CD4-positive, alpha-beta T cell treated with Interleukin-15 for 1 hour (primary cell): ENCODE measurements at places on chromosomes 1 and 21.
A peak's percentile ranks its signal among the peaks of the same experiment; 100 is the strongest.

- DNase-seq: peak; percentile 73
Observed at GRCh38 chr1:960363-961131, at the start of gene KLHL17. TSS of gene KLHL17 (plus strand) at chr1:960584. CDS start at chr1:960694, 110 bp downstream.

- DNase-seq: no peak
Observed at GRCh38 chr1:206698011-206698410, 13.3 kb downstream of the MAPKAPK2 start.

DNA sequence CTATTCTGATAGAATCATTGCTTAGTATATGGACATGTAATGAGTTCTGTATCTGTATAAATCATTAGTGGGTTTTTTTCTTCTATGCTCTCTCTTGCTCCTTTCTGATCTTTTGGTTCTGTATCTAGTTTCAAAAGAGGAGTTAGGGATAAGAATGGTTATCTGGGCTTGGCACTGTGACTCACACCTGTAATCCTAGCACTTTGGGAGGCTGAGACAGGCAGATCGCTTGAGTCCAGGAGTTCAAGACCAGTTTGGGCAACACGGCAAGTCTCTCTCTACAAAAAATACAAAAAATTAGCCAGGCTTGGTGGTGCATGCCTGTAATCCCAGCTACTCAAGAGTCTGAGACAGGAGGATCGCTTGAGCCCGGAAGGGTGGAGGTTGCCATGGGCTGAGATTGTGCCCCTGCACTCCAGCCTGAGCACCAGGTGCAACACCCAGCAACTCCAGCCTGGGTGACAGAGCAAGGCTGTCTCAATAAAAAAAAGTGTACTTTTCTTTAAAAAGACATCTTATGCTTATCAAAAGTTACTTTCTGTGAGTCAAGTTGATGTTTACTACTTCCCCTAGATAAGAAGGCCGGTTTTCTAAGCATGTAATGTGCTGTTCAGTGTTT is 27.7 kb upstream of the AXDND1 start:
- no peak for DNase-seq

DNA sequence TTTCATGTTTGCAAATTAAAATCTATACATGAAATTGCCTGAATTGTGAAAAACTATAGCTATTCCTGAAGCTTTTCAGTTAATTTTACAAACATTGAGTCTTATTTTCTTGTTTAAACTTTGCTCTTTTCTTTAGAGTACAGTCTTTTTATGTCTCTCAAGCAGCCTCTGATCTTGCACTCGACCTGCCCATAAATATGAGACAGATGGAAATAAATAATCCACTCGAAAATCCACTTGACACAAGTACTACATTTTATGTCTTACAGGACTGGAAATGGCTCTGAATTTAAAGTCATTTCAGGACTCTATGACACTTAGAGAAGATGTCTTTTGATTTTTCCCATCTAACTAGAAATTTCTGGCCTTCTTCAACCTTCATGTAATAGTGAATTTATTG is 283.8 kb downstream of the USP25 start:
- no peak for DNase-seq

GRCh38 chr1:172746091-172746949 is 87.4 kb downstream of the FASLG start:
- DNase-seq: peak; percentile 59

DNA sequence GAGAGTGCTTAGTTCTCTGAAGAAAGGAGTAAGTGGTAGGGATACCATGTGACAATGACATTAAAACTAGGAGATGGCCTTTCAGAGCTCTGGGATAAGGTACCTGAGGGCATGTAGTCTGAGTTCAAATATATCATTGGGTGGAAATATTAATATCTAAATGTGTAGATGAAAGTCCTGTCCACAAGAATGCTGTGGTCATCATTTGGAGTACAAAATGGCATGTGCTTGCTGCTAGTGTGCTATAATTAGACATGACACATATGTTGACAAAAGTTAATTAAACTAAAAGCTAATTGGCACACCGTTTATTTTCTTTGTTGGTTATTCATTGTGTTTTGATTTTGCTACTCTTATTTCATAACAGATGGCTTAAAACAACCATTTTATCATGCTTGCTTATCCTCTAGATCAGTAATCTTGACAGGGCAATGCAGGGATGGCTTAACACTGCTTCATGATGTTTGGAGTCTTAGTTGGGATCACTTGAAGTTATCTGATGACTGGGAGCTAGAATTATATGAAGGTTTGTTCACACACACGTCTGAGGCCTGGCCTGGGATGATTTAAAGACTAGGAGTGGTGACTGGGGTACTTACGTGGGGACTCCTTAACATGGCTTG is 31.0 kb downstream of the CC2D1B start:
- no peak for DNase-seq

DNA sequence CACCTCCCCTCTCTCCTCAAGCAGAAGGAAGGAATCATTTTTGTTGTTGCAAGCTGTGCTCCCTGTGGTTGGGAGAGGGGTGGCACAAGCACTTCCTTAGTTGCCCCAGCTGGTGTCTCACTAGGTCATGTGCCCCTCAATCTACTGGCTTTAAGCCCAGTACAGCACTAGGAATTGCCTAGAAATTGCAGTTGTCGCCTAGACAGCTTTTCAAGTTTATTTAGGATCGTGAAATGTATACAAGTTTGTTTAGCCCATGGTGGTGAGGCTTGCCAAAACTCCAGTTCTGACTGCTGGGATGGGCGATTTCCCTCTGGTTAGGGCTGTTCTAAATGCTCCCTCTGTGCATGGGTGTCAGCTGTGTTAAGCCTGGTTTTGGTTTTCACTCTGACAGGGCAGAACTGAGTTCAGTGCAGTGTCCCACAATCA is 126.8 kb upstream of the ZNF644 start:
- no peak for DNase-seq

DNA sequence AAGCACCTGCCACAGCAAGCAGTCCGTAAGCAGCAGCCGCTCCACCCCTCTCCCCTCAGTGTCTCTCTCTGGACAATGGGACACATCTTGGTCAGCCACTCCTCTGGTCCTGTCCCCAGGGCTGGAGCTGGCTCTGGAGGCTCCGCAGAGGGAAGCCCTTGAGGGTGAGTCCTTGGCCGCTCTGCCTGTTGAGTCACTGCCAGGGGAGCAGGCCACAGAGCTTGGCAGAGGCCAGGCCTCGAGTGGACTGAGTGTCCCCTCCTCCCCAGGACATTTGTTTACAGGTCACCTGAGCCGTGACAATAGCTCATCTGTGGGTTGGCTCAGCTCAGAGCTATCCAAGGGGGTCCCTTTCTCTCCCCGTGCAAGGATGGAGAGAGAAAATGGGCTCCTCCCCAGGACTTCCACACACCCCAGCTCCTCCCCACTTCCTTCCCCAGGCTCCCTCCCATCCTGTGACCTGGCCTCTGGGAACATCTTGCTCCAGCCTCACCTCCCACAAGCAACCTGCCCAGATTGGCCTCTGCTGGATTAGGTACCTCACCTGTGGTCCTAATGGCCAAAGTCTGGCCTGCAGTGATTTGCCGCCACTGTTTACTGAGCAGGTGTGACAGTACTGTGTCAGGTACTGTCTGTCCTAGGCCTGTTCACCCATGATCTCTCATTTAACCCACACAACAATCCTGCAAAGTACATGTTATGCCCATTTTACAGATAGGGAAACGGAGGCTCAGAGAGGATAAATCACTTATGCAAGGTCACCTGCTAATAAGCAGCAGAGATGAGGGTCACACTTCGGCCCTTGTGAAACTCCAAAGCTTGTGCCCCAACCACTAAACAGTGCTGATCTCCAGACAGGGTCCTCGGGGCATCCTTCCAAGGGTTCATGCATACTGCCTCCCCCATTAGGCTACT is 4.8 kb downstream of the FAM131C start:
- no peak for DNase-seq

DNA sequence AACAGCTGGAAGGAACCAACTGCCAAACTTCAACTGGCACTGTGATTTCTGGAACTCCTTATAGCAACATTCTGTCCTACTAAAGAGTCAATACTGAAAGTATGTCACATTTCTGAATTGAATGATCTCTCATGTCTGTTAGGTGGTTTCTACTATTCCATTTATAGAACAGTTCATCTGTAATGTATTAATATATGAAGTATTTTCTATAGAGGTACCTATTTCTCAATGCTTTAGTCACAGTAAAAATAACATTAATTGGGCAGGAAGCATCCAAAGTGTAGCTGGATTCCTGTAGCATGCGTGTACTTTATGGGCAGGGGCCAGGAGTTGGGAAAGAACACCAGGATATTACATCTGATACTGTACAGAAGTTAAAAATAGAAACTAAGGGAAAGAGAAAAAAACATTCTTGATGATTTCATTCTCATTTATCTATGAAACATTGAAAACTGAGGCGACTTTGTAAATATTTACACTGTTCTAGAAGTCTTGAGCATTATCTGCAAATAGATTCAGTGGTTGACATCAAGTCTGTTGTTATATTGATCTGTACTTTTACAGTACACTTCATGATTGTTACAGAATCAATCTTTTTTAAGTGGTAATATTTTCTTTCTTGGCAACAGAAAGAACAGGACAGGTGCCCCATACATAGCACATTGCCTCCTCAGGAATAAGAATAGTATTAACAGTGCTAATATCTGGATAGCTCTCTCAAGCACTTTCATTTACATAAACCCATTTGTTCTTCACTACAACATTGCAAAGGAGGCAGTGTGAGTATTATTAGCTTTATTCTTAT is 6.2 kb upstream of the ZNF281 start:
- no peak for DNase-seq

GRCh38 chr1:153548722-153549688 is at the start of gene S100A3:
TSS of gene S100A3 (minus strand) at chr1:153549258. CDS start at chr1:153548485, 773 bp downstream.
- DNase-seq: no peak

DNA sequence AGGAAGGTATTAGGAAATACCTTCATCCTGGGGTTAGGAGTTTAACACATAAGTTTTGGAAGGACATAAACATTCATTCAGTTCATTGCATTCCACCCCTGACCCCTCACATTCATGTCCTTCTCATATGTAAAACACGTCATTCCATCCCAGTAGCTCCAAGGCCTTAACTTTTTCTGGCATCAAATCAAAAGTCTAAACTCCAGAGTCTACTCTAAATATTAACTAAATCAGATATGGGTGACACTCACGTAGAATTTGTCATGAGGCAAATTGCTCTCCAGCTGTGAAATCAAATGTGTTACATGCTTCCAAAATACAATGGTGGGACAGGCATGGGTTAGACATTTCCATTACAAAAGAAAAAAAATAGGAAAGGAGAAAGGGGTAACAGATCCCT is 298.2 kb upstream of the LRRC7 start:
- no peak for DNase-seq

DNA sequence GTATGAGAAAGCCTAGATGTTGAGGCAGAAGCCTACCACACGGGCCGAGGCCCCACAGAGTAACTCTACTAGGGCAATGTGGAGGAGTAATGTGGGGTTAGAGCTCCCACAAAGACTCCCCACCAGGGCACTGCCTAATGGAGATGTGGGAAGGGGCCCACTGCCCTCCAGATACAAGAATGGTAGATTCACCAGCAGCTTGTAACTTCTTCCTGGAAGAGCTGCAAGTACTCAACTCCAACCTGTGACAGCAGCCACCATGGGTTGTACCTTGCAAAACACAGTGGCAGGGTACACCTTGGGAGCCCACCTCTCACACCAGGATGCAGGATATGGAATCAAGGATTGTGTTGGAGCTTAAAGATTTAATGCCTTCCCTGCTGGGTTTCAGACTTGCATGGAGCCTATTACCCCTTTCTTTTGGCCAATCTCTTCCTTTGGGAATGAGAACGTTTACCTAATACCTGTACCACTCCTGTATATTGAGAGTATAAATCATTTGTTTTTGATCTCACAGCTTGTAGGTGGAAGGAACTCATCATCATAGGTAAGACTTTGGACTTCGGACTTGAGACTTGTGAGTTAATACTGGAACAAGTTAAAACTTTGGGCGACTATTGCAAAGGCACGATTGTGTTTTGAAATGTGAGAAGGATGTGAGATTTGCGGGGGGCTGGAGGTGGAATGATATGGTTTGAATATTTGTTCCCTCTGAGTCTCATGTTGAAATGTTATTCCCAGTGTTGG is 57.5 kb downstream of the TENT5C start:
- DNase-seq: no peak

GRCh38 chr1:154661110-154661509 is 53.1 kb upstream of the ADAR start:
- no peak for DNase-seq

GRCh38 chr1:39204441-39205081 is at the start of gene MACF1:
TSS of gene MACF1 (plus strand) at chr1:39204695. CDS start at chr1:39205023, 328 bp downstream.
- peak; percentile 30 for DNase-seq

- peak; percentile 13 for DNase-seq
Observed at GRCh38 chr21:45381865-45382696, 22.9 kb upstream of the COL18A1 start.

DNA sequence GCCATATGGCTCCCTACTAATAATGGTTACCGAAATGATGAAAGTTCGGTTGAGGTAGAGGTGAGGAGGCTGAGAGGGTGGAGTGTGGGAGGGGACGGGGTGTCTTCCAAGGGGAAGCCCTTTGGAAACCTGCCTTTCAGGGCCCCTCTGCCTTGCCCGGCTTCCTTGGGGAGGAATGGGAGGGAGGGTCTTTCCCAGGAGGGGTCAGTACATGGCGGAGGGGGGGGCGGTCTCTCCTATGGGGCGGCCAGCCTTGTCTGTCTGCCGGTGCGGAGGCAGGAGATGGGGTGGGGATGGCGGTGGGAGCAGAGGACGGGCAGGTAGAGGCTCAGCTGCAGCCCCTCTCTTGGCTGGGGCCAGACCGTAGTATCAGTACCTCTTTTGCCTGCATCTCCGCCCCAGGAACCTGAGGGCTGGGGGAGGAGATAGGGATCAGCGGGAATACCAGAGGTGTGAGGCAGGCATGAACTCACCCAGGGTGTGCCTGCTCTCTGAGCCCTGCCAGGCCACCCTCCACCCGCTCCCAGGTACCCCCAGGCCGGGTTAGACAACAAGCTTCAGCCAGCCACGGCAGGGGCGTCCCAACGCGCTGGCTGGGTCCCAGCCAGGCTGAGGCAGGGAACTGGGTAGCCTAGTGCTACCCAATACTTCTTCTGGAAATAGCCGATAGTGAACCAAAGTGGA is 79.4 kb upstream of the POU3F1 start:
- DNase-seq: no peak

GRCh38 chr1:44134071-44134920 is 7.1 kb downstream of the KLF18 start:
- no peak for DNase-seq

DNA sequence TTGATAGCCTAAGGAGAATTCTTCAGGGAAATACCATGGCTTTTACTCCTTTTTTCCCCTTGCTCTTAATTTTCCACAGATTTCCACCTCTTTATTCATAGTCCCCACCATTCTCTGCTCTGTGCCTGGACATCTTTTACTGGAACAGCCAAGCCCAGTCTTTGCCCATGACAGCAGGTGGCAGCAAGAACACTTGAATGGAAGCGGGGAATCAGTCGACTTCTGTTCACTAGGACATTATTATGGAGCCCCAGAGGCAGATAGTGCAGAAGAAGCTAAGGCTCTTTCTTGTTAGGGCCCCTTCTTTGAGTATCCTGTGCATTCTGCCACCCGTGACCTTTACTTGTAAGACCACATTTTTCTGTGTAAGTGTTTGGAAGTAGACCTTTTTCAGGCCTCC is 6.3 kb downstream of the OR14I1 start:
- DNase-seq: no peak

GRCh38 chr1:230270559-230271281 is 155.4 kb downstream of the PGBD5 start:
- DNase-seq: no peak
